ENCODE measurements at places on chromosomes 11 and 22. TPM values are rescaled to one million over a fixed set of nuclear protein-coding genes. Genes with fewer than 3 reads are reported as not detected.

GRCh38 chr11:2092464-2092910 lies 46.7 kb downstream of the IGF2 start:
- no peaks in the 10 kb centered on the region for H3K36me3 ChIP-seq
- H3K4me1 ChIP-seq: no peaks in the 10 kb centered on the region
- H3K4me3 ChIP-seq: no peak overlapping the region
- no peak for DNase-seq

DNA sequence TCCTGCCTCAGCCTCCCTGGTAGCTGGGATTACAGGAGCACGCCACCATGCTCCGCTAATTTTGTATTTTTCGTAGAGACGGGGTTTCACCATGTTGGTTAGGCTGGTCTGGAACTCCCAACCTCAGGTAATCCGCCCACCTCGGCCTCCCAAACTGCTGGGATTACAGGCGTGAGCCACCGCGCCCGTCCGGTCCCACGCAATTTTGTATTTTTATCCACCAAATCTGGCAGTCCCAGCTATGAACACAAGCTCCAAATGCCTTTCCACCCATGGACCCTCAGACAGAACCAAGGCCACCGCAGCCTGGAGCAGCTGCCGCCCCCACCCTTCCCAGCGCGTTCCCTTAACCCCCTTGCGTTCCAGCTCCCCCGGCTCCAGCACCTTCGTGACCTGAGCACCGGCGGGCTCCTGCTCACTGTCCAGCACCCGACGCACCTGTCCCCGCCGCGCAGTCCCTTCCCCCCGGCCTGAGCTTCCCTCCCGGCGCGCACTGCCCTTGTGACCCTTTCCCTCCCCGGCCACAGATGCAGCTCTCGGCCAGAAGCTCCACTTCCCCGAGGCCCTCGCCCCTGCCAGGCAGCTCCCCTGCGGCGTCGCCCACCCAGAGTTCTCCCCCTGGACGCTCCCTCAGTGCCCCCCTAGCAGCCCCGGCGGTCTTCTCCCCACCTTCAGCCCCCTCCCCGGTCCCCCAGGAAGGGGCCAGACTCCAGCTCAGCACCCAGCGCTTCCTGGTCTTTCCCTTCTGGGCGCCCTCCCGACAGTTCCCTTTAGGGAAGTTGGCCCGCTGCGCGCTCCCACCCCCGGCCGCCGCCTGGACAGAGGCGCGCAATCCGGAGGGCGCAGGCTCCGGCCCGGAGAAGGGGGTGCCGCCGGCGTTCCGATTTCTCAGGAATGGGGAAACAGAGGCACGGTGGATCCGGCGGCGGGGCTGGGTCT lies 5.6 kb upstream of the ZBED4 start:
- no peak for DNase-seq
- H3K4me1 ChIP-seq: peaks cover 16% of the 10 kb centered on the region

DNA sequence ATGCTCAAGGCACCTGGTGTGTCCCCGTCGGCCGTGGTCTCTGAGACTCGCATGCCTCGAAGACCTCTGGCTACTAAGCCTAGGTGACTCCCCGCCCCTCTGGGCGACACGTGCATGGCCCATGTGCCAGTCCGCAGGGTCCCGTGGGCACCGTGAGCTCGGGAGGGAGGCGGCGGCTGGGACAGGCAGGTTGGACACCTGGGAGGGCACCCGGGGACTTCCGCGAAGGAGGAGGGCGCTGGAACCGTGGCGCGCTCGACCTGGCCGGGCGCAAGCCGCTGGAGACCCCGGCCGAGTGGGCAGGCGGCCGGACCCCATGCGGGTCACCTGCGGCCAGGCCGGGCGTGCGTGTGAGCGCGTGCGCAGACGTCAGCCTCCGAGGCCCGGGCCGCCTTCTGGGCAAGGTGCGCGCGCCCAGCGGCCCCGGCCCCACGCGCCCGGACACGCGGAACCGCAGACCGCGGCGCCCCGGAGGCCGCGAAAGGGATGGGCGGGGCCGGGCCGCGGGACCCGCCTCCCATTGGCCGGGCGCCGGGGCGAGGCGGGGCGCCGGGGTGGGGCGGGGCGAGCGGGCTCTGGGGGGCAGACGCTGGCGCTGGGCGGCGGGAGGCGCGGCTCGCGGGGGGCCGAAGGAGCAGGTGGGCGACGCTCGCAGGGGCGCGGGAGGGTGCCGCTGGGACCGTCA lies 579 bp upstream of the RASD2 start:
- H3K27me3 ChIP-seq: peaks cover 32% of the 10 kb centered on the region
- peak; percentile 78 for DNase-seq
- peak overlapping the region; percentile 72 for H3K4me3 ChIP-seq
- H3K4me1 ChIP-seq: peaks cover 10% of the 10 kb centered on the region
- no peak overlapping the region for H3K27ac ChIP-seq

- no peak overlapping the region for H3K27ac ChIP-seq
- DNase-seq: no peak
- H3K36me3 ChIP-seq: no peaks in the 10 kb centered on the region
- peaks cover 4% of the 10 kb centered on the region for H3K27me3 ChIP-seq
- no peaks in the 10 kb centered on the region for H3K4me1 ChIP-seq
Observed at GRCh38 chr11:19602891-19603290, 109.7 kb upstream of the NAV2 start.

DNA sequence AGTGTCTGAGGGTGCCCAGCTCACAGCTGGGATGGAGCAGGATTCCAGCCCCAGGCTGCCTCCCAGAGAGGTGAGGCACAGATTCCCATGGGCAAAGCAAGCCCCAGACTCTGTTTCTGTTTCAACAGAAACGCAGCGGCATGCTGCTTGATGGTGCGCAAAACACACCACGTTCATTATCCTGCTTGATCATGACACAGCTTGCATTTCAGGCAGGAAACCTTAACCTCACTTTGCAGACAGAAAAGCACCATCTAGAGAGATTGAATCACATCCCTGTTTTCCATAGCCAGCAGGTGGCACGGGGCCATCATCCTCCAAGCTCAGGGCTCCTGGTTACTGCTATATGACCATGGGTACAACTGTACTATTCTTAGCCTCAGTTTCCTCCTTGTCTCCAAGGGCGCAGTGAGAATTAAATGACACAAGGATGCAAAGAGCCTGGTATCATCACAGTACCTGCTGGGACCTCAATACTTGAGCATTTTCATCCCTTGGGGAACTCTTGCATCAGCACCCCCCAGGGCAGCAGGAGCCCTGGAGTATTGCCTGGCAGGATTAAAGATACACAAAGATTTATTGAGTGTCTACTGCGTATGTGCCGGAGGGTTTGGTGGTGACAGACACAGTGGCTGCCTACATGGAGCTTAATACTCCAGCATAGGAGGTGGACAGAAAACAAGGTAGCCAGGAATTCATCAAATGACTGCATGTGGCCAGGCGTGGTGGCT lies 110.0 kb downstream of the TP53I11 start:
- no peak for DNase-seq
- no peaks in the 10 kb centered on the region for H3K27me3 ChIP-seq
- H3K27ac ChIP-seq: no peak overlapping the region
- peaks cover 3% of the 10 kb centered on the region for H3K36me3 ChIP-seq

DNA sequence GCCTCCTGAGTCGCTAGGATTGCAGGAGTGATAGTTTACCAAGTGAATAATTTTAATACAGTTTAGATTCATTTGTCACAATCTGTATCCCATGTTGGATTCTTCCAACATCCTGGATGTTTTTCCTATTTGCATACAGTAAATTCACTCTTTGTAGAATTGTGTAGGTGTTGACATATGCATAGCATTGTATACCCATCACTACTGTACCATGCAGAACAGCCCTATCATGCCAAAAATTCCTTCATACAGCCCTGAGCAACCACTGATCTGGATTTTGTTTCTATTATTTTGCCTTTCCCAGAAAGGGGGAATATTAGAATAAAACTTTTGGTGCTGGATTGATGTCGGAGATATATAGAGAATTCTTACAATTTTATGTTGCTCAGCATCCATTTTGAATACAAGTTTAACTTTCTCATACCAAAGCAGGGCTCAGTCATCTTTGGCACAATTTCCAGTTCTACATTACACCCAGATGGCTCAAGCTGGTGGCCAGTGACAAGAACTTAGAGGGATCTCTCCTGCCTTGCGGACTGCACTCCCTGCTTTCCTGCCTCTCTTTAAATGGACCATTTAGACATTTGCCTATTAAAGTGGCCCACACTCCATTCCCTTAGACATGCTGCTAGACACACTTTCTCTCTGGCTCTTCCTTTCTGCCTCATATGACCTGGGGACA lies 45.4 kb upstream of the CFAP300 start:
- no peaks in the 10 kb centered on the region for H3K27me3 ChIP-seq
- no peak overlapping the region for H3K27ac ChIP-seq
- H3K36me3 ChIP-seq: no peaks in the 10 kb centered on the region
- DNase-seq: no peak

- H3K4me1 ChIP-seq: no peaks in the 10 kb centered on the region
- H3K36me3 ChIP-seq: no peaks in the 10 kb centered on the region
- DNase-seq: no peak
- H3K27ac ChIP-seq: no peak overlapping the region
- peaks cover 2% of the 10 kb centered on the region for H3K27me3 ChIP-seq
Observed at GRCh38 chr11:27904358-27905055, 203.4 kb downstream of the KIF18A start.

DNA sequence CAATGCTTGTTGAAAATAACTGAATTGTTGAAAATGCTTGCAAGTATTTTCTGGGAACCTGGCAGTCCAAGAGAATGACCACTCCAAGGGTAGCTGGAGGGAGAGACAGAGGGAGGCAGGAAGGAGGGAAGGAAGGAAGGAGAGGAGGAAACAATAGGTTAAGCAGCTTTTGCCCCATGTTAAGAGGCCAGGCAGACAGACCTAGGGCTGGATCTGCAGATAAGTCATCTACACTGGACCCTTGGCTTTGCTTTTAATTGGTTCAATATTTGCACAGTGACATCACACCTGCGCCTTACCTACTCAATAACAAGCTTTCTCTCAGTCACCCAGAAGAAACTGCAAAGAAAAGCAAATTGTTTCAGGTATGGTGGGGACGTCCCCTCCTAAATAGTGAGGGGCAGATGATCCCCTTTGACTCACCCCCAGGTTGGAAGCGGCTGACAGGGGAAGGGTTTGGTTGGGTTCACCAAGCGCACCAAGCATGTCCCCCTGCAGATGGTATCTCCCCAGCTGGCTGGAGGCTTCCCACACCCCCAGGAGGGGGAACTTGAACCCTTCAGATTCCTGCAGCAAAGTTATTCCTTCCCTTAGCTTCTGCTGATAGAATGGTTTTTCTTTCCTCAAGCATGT lies 24.3 kb downstream of the MYH9 start:
- peaks cover 54% of the 10 kb centered on the region for H3K36me3 ChIP-seq
- H3K27ac ChIP-seq: peak overlapping the region; percentile 82
- H3K27me3 ChIP-seq: no peaks in the 10 kb centered on the region
- peak overlapping the region; percentile 68 for H3K4me3 ChIP-seq
- peaks cover 97% of the 10 kb centered on the region for H3K4me1 ChIP-seq

Gene RFPL3
- total RNA-seq: not detected

All from activated B cell treated with CpG ODN at 0.5 μM for 24 hours (primary cell).